ENCODE measurements at places on chromosomes 7 and 10.

DNA sequence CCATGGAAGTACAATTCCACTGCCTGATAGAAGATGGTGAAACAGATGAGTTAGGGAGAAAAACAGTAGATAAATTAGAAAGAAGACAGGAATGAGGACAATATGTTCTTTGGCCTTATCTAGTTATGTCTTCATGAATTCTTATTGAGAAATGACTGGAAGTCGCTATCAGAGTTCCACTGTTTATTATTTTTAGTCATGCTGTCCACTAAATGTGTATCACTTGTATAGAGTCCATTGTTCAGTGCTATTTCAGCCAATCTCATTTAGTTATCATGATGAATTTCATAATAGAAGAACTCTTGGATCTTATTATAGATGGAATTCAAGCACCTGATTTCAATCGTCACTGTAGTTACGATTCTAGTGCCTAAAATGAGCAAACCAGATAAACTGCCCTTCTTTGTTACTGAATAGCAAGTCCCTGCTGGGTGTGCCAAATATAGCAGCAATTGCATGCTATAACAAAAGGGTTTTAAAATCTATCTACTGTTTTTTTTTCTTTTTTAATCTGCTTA, 177.7 kb upstream of the COL1A2 start:
- DNase-seq: no peak

GRCh38 chr10:121291823-121292222, 306.4 kb downstream of the FGFR2 start:
- DNase-seq: no peak

DNA sequence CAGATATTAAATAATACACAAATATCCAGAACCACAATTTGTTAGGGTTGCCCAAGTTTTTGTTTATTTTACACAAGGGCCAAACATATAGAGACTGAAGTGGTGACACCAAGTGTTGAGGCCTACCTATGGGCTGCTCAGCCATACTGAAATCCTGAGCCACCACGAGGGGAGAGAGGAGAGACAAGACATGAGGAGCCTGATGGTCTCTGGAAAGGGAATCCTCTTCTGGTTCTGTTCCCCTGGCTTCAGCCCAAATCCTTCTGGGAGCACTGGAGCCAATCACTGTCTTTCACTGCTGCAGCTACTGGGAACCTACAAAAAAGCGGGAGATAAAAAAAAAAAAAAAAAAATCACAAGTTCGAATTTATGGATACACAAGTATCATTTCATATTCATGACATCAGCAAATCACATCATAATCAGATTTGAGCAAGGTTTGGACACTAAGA, 1.9 kb downstream of the SKIDA1 start:
- no peak for DNase-seq

- DNase-seq: no peak
Measured at GRCh38 chr10:5691786-5692185, 7.1 kb downstream of the TASOR2 start.

DNA sequence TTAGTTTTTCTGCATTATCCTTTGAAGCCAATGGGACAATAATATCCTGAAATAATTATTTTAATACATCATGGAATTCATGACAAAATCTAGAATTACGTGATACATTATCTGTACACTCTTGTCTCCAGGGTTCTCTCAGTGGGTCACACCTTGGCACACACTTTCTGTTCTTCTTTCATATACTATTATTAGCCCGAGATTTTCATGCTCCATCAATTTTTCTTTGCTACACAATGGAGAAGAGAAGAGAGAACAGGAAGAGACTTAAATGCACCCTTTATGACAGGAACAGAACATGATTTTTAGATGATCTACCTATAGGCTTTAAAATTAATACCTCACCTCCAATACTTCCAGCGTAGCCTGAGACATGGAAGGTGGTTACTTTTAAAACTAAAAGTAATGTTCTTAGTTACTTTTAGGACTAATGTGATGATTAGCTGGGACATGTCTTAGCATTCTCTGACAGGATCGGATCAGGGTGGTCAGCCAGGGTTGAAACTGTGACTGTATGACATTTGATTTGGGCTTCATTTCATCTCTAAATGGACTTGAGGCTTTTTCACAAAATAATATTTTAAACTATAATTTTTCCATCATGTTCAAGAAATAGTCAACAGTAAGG, 148.2 kb upstream of the WNT16 start:
- DNase-seq: no peak

DNA sequence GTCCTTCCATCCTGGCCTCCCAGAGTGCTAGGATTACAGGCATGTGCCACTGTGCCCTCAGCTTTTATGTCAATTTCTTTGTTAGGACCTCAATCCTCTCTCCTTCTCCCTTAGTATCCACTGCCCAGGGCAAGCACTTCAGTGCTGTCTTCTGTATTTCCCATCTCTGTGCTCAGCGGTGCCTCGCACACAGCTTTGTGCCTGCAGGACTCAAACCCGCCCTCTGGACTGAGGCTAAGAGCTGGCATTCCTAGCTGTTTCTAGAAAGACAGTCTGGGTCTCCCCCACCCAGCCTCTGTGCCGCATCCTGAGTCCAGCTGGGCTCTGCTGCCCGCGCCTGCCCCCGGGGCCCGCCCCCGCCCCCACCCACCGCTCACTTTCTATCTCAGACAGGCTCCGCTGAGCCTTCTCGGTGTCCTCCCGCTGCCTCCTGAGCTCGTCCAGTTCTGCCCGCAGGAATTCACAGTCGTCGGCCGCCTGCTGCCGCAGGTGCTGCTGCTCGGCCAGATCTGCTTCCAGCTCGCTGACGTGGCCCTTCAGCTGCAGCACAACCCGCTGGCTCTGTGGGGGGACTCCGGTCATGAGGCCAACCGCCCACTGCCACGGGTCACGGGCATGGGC, 67.3 kb downstream of the SPDYE5 start:
- DNase-seq: no peak

DNA sequence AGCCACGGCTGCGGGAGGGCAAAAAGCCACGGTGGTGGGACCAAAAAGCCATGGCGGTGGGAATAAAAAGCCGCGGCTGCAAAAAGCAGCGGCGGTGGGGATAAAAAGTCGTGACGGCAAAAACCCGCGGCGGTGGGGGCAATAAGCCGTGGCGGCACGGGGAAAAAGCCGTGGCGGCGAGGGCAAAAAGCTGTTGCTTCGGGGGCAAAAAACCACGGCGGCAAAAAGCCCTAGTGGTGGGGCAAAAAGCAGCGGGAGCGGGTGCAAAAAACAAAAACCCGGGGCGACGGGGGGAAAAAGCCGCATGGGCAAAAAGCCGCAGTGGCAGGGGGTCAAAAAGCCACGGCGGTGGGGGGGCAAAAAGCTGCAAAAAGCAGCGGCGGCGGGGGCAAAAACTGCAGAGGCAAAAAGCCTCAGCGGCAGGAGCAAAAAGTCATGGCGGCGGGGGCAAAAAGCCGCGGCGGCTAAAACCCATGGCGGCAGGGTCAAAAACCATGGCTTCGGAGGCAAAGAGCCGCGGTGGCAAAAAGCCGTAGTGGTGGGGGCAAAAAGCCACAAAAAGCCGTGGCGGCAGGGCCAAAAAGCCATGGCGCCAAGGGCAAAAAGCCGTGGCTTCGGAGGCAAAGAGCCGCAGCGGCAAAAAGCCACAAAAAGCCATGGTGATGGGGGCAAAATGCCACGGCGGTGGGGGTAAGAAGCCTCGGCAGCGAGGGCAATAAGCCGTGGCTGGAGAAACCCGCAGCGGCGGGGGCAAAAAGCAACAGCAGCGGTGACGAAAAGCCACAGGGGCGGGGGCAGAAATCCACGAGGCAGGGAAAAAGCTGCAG, 525.8 kb downstream of the ZNF33B start:
- DNase-seq: no peak

DNA sequence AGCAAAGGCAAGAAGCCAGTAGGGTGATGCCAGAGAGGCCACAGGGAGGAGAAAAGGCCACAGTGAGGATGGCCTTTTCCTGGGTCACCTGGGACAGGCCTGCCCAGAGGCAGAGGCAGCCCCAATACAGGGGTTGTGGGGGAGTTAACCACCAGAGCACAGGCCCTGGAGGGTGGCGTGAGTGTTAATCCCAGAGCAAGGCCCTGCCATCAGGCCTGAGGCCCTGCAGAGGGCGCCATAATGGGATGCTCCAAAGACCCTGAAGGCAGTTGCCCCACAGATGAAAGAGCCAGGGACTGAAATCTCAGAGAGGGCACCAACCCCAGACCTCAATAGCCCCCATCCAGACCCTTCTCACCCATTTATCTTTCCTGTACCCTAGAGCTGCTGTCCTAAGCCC, 23.9 kb downstream of the SLC13A4 start:
- DNase-seq: no peak

- no peak for DNase-seq
Measured at GRCh38 chr7:103637094-103637493, 191.1 kb upstream of the SLC26A5 start.

GRCh38 chr10:68526634-68527307, 552 bp downstream of the SLC25A16 start:
- DNase-seq: no peak

GRCh38 chr7:50292763-50293162, 11.8 kb upstream of the IKZF1 start:
- DNase-seq: no peak

DNA sequence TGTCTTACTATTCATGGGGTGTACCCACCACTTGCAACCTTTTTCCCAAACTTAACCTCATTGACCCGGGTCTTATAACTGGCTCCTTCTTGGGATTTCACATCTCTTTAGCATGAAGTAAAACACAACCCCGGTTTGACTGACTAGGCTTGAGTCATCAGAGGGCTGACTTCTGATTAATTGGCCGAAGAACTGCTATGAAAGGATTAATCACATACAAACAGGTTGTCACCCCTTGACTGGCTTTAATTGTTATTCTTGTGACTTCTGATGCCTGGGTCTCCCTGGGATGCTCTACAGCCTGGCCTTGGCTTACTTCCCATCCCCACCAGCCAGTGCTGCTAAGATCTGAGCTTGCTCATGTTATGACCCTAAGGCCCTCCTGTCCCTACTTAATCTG, 8.8 kb upstream of the CRPPA start:
- no peak for DNase-seq

- no peak for DNase-seq
Measured at GRCh38 chr10:88234297-88234696, 348.8 kb downstream of the RNLS start.

GRCh38 chr7:51186531-51186930, 130.1 kb downstream of the COBL start:
- no peak for DNase-seq

DNA sequence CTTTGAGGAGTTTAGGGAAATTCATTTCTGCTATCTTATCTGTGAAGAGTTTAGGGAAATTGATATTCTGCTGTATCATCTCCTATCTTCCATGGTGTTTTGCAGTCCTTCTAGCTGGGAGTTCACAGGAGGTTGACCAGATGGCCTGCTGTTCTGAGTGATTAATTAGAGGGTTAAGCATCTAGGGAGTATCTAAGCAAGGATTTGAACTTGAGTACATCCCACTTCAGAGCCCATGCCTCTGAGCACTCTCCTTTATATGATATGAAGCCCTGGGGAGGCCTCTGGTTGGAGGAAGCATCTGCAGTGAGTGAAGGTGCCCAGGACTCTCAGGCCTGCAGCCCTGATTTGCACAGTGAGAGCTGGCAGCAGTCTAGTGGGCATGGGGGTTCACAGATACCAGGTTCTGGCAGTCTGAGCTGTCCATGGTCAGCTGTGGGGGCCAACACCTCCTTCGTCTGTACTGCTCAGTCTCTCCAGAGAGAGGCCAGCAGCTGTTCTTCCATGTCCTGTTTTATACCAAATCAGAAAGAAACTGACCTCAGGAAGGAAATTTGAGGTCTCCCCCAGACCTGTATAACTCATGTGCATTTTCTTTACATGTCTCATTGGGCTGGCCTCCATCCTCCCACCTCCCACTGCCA, 156.9 kb downstream of the PLCE1 start:
- no peak for DNase-seq

DNA sequence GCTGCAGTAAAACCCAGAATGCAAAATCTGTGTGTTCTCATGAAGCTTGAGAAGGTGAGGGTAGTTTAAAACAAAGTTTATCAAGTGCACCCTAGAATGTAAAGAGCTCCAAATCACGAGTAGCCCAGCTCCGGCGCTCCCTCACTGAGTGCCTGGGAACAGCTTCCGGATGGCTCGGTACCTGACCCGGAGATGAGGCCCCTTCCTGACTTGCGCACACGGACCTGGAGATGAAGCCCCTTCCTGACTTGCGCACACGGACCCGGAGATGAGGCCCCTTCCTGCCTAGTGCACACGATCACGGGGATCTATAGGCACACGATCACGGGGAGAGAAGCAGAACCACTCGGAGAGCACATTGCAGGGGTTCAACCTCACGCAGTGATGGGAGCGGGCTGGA, 322.1 kb upstream of the RNF32 start:
- no peak for DNase-seq

- no peak for DNase-seq
Measured at GRCh38 chr7:90931986-90932916, 332.0 kb upstream of the FZD1 start.

DNA sequence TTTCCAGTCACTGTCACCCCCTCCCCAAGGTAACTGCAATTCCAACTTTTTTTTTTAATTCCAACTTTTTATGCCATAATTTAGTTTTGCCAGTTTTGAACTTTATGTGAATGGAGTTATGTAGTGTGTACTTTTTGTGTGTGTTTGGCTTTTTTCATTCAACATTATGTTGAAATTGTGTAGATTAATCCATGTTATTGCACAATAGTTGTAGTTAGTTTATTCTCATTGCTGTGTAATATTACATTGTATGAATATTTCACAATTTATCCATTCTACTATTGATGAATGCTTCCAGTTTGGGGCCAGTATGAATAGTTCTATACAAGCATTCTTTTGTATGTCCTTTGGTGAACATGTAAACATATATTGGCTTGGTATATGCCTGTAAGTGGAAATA, 32.5 kb downstream of the MXI1 start:
- no peak for DNase-seq

GRCh38 chr10:17181751-17182150, 19.7 kb downstream of the TRDMT1 start:
- DNase-seq: no peak

DNA sequence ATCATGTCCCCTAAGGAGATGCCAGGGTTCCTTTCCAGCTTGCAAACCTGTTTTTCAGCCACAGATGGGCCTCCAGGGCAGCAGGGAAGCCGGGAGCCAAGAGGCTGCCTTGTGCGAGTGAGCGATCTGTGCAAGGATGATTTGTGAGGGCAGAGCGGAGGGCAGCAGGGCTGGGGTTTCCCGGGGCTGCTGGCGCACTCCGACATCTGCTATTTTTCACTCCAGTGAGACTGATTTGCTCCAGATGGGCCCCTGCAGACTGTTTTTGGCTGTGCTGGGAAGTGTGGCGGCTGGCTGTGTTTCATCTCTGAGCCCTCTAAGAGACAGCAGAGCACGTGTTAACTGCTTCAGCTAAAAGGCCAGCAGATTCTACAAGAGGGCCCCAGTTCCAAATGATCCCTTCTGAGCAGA, 466.2 kb downstream of the TYW1 start:
- no peak for DNase-seq

DNA sequence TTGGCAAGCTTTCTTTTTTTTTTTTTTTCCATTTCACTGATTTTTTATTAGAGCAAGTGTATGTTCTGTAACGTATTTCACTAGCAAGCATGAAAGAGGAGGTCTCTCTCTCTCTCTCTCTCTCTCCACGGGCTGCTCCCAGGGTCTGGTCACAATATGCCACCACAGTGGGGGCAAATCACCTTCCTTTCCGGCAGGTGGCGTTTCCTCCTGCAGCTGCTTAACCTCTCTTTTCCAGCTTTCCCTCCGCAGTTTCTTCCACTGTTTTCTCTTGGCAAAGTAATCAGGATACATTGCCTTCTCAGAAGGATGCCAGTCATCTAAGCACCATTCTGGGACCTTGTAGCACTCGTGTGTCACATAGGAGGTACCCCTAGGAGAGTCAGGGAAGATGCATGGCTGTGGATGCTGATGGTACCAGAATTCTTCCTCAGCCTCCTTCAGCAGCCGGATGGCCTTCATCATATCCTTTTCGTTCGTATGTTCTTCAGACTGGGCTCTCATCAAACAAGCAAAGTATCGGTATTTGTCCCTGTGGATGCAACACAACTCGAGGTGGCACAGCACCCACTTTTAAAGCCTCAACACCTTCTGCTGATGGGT, 197.3 kb upstream of the PODXL start:
- DNase-seq: no peak

Data from inflammatory macrophage treated with lipopolysaccharide for 4 hours (primary cell).